ENCODE measurements at places on chromosomes 13 and 19.

DNA sequence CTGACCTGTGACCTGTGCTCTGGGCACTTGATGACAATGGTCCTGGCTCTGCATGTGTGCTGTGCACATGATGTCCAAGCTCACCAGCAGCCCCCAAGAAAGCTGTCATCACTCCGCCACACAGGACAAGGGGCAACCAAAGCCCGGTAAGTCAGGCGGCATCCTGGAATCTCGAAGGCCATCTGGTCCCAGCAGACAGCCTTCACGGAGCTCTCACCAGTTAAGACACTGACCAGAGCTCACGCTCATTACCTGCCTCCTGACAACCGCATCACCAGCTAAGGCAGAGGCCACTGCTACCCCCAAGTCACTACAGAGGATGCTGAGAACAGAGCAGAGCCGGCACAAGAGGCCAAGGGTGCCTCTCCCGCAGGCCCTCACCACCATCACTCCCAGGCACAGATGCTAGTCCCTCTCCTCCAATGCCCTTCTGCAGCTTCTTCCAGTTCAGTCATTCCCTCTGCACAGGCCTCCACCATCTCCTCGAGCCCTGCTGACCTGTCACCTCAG is 10.6 kb downstream of the PPP6R1 start:
- DNase-seq, result no peak

DNA sequence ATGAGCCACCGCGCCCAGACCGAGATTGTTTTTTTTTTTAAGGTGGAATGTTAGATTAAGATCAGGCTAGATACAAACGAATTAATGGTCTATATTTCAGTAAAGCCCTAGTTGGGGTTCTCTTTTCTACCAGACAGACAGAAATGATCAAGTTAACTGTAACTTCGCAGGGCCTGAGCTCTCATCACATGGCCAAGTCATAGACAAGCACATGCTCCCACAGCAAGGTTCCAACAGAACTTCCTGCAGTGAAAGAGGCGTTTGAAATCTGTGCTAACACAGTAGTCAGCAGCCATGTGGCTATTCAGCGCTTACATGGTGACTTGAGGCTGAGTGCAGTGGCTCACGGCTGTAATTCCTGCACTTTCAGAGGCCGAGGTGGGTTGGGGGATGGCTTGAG is 34.7 kb upstream of the SEMA6B start:
- DNase-seq, result no peak

- no peak for DNase-seq
Observed at GRCh38 chr19:6616011-6616410, 25.1 kb upstream of the CD70 start.

DNA sequence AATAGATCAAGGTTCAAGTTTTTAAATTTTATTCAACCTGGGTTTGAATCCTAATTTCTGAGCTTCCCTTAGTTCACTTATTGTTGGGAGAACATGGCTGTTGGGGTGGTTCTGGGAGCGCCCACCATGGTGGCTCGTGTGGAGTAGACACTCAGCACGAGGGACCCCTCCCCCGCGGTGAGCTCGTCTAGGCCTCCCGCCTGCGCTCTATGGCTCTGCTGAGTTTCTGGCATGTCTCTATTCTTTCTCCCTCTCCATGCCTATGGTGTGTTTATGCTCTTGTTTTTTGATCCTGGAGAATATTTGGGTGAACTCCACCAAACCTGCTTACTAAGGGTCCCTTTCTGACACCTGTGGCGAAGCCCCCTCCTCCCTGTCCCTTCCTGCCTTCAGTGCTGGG is 1.6 kb upstream of the EPN1 start:
- DNase-seq, result no peak

DNA sequence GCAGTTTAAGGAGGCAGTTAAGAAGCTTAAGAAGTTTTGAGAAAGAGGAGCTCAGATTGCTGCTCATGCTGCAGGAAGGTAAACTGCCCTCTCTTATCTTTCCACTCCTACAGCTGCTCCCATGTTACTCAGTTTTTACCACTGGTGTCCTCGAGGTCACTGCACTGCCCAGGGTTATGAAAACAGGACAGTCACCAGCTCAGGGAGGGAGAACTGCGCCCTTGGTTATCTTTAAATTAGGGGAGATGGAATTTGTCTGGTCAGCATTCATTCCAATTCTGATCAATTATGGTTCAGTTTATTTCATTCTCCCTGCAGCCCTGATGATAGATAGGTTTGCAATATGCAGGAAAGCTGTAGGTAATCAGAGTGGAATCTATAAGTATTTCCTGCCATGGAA is 10.8 kb upstream of the SLC46A3 start:
- no peak for DNase-seq

- DNase-seq, result no peak
Observed at GRCh38 chr13:94849254-94849653, 136.9 kb upstream of the SOX21 start.

GRCh38 chr13:77528834-77529500 is 6.5 kb upstream of the SCEL start:
- no peak for DNase-seq

GRCh38 chr19:2678044-2678671 is 24.3 kb downstream of the GNG7 start:
- DNase-seq, result no peak

DNA sequence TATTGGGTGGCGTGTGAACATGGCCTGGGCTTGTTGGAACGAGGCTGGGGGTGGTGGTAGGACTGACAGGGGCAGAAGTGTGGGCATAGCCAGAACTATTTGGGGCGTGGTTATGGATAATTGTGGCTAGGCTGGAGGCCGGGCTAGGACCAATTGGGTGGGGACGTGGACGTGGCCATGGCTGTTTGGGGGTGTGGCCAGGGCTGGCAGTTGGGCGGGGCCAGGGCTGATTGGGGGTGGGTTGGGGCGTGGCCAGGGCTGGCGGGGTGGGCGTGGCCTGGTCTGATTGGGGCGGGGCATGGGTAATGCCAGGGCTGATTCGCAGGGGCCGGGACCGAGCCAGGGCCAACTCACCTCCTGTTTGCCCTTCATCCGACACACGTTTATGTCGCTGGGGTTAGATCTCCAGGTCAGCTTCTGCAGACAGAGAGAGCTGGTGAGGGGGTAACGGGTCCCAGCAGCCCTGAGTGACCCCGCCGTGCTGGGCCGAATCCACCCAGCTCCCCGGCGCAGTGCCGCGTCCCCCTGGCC is 2.8 kb downstream of the SEMA6B start:
- DNase-seq, result no peak

- DNase-seq, result peak; percentile 99
Observed at GRCh38 chr19:19385131-19385895, 20.2 kb upstream of the GATAD2A start.

- no peak for DNase-seq
Observed at GRCh38 chr13:80055847-80056246, 285.1 kb downstream of the SPRY2 start.

- DNase-seq, result no peak
Observed at GRCh38 chr19:7145494-7145893, 76.0 kb downstream of the ZNF557 start.

GRCh38 chr19:18500376-18500775 is 21.5 kb downstream of the ELL start:
- DNase-seq, result no peak

DNA sequence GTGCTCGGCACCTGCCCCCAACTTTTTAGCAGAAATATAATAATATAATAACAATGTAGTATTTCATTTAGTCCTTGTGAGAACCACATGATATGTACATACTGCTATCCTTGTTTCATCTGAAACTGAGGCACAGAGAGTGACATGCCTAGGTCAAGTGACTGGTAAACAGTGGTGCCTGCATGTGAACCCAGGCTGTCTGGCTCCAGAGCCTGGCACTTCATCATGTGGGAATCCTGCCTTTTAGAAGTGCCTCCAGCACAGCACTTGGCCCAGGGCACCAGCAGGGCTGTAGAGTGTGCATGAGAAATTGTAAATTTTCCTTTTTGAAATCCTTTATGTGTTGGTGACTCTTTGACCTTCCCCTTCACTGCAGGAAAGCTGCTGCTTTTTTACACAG is 27.4 kb downstream of the PRAM1 start:
- no peak for DNase-seq

- DNase-seq, result no peak
Observed at GRCh38 chr19:9727644-9728043, 40.9 kb downstream of the ZNF846 start.

- DNase-seq, result no peak
Observed at GRCh38 chr13:33817513-33817900, 442 bp upstream of the RFC3 start.

- peak; percentile 81 for DNase-seq
Observed at GRCh38 chr13:79480954-79481684, at the start of gene NDFIP2. TSS of gene NDFIP2 (plus strand) at chr13:79481155. CDS start at chr13:79481204, 49 bp downstream.

- DNase-seq, result no peak
Observed at GRCh38 chr13:78602561-78603239, 652 bp downstream of the POU4F1 start.

DNA sequence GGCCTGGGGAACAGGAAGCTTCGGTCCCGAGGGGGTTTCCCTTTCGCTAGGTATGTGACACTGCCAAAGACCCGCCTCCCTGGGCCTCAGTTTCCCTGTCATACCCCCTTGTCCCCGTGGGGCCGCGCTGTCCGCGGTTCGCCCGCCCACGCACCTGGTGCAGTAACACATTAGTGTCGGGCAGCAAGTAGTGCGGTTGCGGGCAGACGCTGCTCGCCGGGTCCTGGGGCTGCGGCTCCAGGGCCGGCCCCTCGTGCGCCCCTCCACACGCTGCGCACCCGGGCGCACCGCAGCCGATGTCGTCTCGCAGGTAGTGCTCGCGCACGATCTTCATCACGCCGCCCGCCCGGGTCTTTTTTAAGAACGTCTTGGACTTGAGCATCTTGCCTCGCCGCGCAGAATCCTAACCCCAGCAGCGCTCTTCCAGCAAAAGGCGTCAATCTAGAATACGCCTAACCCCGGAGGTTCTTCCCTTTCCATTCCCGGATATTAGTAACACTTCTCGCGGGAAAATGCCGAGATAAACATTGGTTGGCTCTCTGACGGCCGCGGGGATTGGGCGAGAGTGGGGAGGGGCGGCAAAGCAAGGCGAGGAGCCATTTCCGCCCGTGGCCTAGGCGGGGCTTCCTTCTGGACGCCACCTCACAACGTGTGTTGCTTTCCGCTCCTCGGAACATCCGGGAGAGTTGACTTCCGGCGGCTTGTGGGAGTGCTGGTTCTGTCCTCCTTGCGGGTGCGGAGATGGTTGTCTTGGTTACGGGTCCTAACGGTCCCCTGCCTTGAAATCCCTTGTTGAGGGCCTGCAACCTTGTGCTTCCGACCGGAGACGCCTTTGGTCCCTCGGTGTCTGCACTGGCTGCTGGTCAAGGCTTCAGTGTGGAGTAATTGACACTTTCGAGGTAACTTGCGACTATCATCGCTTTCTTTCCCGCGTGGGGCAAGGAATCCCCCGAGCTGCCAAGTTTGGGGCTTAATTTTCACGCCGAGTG is at the start of the genes DIS3 and PIBF1:
Gene DIS3, minus strand, starts transcription at position 450 of the 989 bp plus-strand sequence. Its CDS starts 68 bp downstream, at position 382.
Gene PIBF1, plus strand, starts transcription at position 683 of the 989 bp plus-strand sequence. CDS start 1,337 bp downstream, outside the sequence.
- peak; percentile 94 for DNase-seq

- no peak for DNase-seq
Observed at GRCh38 chr19:10920288-10920655, 8.2 kb downstream of the YIPF2 start.

- DNase-seq, result no peak
Observed at GRCh38 chr13:51148952-51149573, 38.0 kb upstream of the C13orf42 start.

DNA sequence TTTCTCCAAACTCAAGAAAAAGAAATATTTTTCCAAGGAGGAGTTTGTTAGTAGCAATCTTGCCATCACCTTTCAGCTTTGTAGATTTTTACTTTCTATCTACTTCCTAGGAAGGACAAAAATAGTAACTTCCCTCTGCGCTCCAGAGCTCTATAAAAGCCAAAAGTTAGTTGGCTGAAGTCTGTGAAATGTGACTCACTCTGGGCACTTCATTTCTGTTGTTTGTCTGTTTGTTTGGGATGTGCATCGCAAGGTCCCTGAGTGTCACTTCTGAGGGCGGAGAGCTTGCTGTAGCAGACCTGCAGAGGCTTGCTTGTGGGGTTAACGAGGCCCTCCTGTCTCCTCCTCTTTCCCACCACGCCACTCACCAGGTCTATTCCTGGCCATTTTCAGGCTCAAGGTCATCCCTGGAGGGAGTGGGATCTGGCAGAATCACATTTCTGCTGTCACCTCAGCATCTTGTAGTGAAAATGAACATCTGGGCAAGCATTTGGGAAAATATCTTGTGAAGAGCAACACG is 307.6 kb downstream of the GPC6 start:
- no peak for DNase-seq

DNA sequence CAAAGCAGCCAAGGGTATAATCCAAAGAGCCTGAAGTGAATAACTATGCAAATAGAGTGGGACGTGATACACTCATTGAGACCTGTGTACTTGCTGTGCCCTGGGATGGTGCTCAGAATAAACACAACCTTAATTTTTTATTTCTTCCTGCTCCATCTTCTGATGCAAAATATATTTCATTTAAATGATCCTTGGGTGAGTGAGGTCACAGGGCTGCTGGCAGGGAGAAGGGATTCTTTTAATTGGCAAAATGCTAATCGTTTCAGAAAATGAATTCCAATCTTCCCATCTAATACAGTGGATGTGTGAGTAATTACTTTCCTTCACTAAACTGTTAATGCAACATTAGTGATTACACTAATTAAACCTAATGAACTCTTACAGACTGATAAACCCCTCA is 63.5 kb downstream of the SIAH3 start:
- no peak for DNase-seq

GRCh38 chr13:41613984-41614661 is 156.8 kb downstream of the RGCC start:
- DNase-seq, result no peak

- no peak for DNase-seq
Observed at GRCh38 chr19:48551437-48552302, at the start of gene SULT2B1. TSS of gene SULT2B1 (plus strand) at chr19:48552172. CDS start at chr19:48552253, 81 bp downstream.

DNA sequence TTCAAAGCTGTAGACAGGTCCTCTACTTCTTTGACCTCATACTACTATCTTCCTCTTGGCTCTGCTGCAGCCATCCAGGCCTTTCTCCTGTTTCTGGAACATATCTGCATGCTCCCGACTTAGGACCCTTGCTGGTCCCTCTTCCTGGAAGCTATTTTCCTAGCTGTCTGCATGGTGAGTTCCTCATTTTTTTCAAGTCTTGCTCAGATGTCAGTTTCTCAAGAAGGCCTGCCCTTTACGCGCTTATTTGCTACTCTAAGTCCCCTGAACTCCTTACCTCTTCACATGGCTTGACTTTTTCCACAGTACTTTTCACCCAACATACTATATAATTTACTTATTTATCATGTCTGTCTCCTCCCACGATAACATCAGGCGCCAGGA is 31.4 kb downstream of the DNAJC3 start:
- no peak for DNase-seq

- no peak for DNase-seq
Observed at GRCh38 chr19:42174958-42175734, 42.3 kb downstream of the DEDD2 start.

GRCh38 chr19:3556978-3557460 is 367 bp downstream of the MFSD12 start:
- peak; percentile 62 for DNase-seq

DNA sequence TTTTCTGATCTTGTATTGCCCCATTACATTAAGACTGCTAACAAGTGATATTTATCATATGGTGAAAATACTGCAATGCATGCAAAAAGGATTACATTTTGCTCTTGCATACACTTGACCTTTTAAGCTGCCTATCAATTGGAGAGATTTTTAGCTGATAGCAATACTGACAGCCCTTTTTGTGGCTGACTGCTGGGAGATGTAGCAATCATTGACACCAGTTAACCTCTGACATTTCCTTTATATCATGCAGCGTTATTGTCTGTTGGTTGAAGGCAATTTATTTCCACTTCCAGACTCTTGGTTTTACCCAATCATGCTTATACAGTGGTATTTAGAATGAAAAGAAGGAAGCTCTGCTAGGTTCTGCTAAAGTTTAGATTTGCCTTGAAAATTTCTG is 364.0 kb downstream of the LMO7 start:
- DNase-seq, result no peak

GRCh38 chr19:17327654-17328516 is 6.8 kb downstream of the ANO8 start:
- peak; percentile 56 for DNase-seq

- DNase-seq, result no peak
Observed at GRCh38 chr13:40963927-40964326, 55.2 kb downstream of the ELF1 start.
